ENCODE measurements at places on chromosomes 2 and 18.
A peak's percentile ranks its signal among the peaks of the same experiment; 100 is the strongest.

DNA sequence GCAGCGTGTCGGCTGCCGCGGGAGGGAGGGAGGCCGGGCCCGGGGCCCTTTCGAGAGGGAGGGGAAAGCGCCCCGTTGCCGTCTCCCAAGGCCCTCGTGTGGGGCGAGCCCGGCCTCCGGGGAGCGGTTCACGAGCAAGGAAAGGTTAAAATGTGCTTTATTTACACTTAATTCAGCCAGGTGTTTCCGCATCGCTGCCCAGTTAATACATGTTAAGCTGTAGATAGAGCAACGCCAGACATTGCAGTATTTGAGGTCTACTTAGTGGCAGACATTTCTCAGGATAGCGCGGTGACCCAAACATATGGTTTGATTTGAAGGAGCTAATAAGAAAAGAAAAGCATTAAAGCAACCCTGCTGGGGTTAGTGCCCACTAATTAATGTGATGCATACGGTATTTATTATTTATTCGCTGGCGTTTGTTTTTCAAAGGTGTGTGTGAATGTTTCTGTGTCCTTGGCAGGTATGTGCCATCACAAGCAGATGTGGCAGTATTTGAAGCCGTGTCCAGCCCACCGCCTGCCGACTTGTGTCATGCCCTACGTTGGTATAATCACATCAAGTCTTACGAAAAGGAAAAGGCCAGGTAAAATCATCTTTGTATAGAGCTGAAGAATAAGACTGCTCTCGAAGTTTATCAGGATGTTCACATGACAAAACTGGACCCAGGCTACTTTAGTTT, 571 bp downstream of the EEF1B2 start:
- no peak for DNase-seq

- no peak for DNase-seq
Observed at GRCh38 chr2:134463699-134464022, 209.8 kb downstream of the MGAT5 start.

- DNase-seq = no peak
Observed at GRCh38 chr2:183113630-183114029, 10.6 kb upstream of the NUP35 start.

DNA sequence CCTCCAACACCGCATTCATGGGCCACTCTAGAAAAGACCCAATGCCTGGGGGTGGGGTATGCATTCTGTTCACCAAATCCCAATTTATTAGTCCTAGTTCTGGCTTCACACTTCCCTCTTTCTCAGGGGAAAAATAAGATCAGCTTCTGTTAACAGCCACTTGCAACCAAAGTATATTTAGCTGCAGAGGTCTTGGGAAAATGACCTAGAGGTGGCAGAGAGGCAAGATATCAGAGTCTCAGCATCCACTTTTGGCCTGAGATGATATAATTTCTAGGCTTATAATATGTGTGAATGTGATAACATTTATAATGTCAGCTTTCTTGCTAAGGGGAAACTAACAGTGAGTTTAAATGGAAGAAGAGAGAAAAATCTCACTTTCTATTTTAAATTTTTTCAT, 89.1 kb downstream of the ZNF385B start:
- no peak for DNase-seq

DNA sequence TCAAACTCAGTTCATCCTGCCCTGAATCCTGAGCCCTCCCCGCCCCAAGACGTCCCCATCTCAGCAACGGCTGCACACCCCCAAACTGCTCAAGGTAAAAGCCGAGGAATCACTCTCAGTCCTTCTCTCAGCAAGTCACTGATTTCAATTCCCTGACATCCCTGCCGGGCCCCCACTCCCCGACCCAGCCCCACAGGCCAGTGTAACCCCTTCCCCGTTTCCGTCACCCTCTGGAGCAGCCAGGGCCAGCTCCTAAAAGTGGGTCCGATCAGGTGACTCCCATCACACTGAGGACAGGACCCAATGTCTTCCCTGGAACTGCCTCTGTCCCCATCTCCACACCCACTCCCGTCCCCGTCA, 20.5 kb downstream of the SNORC start:
- DNase-seq = no peak

GRCh38 chr2:50783111-50783510, 248.8 kb downstream of the NRXN1 start:
- no peak for DNase-seq

DNA sequence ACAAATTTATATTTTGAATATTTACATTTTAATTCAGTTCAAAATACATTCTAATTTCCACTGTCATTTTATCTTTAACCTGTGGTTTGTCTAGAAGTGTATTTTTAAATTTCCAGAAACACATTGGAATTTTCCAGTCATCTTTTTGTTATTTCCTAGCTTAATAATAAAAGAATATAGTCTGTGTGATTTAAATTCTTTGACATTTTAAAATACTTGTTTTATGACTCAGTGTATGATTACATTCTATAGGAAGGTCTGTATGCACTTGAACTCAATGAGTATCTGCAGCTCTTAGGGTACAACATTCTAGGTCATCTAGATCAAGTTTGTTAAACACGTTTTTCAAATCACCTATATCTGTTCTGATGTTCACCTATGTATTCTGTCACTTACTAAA, 88.3 kb upstream of the MBOAT2 start:
- no peak for DNase-seq

DNA sequence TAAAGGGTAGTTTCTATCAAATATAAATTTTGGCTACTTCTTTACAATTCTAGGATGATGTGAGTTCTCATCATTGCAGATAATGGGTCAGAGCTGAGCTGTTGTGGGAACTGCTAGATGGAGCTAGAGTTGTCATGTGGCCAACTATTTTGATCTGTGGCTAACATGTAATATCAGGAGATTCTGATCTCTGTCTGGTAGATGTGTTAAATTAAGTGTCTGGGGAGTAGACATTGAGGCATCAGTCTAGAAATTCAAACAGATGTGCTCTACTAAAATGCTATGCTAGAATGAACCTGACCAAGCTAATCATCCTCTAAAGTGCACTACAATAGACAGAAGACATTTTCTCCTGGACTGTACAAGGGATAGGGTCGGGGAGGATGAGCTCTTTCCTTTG, 30.3 kb upstream of the DARS1 start:
- no peak for DNase-seq

DNA sequence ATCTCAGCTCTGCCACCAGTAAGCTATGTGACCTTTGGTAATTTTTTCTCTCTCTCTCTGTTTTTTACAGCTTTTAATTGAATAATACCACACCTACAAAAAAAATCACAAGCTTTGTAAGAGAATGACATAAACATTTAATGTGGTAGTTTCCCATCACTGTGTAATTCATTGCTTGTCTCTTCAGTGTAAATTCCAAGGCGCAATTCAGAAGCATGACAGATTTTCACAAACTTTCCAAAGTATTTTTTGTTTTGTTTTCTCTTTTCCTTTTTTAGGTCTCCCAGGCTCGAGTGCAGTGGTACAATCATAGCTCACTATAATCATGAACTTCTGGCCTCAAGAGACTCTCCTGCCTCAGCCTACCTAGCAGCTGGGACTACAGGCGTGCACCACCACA, 25.0 kb upstream of the PPM1B start:
- DNase-seq = no peak

DNA sequence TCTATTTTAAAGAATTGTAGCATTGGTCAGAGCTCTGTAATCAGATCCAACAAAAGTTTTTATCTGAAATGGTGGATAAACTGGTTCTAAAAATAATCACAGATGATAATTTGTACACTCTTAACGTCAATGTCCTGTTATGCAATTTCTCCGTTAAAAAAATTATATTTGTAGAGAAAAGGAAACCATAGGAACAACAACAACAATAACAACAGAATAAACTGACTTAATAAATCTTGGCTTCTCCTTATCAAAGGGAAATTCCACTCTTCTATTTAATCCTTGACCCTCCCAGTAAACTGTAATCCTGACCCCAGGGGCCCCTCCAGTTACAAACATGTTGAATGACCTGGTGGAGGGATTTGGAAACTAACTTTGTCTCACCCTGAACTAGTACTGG, 78.6 kb upstream of the ZFP36L2 start:
- DNase-seq = no peak

DNA sequence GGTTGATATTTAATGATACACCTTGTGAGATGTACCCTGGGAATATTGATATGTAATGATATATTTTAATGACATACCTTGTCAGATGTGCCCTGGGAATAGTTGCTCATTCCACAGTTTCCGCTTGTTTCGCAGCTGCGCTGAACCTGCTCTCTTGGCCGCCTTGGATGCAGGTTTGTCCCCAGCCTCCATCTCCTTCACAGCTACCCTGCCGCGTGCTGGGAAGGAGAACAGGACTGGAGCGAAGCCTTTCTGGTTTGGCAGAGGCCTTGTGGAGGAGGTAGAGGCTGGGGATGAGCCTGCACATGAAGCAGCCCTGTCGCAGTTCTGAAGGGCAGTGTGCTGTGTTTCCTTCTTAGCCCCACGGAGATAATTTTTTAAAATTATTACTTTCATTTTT, 14.6 kb downstream of the ATG4B start:
- no peak for DNase-seq

- no peak for DNase-seq
Observed at GRCh38 chr18:36176711-36177110, 10.6 kb upstream of the MOCOS start.

- DNase-seq = no peak
Observed at GRCh38 chr18:8348051-8348720, 261.1 kb upstream of the RAB12 start.

DNA sequence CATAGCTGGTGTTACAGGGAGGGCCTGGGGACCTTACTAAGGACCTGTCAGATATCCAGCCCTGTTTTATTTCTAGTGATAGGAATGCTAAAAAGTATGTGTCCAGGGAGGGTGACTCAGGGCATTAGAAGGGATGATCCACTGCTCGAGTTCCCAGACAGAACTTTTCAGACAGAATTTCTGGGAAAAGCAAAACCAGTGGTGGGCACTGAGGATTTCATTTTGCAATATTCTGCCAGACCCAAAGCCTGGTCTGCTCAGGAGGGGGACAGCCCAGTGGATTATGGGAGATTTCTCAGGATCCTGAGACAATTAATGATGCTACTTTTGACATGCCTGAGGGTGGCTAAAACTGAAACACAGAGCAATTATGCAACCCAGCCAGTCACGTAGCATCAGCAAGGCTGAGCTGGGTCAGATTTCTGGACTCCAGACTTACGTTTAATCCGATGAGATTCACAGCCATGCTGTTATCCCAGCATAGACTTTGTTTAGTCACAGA, 4.7 kb upstream of the KCNE4 start:
- no peak for DNase-seq

GRCh38 chr2:149019768-149020167, 18.7 kb upstream of the LYPD6B start:
- DNase-seq = peak; percentile 10

DNA sequence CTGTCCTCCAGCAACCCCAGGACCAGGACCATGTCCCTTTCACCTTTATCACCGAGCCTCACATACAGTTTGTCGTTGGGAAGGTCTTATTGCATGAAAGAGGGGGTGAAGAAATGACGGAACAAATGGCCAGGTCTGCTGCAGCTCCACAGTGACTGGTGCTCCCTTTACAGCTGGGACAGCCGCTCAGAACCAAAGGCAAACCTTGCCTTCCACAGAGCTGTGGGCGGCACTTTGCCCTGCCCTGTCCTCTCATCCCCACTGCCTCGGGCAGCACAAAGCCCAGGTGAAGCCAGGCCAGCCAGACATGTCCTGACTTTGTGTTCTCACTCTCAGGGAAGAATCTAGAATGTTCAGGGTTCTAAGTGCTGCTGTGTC, 961 bp downstream of the GPR55 start:
- no peak for DNase-seq

DNA sequence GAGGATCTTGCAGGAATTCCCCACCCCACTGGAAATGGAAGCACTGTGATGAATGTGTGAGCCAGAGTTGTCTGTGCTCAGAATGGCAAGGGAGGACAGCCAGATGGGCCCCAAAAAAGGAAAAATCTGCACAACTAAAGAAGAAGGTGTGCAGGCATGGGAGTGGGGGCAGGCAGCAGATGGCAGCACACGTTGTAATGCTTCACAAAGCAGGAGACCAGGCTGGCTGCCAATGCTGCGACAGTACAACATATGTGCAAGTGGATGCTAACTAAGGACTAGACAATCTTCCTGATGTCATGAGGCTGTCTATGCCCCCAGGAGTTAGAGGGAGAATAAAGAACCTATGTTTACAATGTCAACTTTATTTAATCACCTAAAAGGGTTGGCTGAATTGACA, 27.2 kb downstream of the ST6GAL2 start:
- DNase-seq = no peak

- DNase-seq = no peak
Observed at GRCh38 chr2:239167011-239167673, 233.7 kb downstream of the HDAC4 start.

DNA sequence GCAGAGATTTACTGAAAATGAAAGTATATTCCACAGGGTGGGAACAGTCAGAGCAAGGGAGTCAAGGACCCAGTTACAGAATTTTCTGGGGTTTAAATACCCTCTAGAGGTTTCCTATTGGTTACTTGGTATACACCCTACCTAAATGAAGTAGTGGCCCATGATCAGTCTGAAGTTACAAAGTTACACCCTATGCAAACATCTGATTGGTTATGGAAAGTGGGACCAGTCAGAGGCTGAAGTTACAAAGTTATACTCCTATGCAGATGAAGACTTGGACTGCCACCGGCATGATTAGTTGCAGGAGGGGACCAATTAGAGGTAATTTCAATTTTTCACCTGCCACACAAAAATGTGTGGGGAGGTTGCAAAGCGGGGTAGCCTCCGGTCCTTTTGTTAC, 56.2 kb downstream of the USP34 start:
- no peak for DNase-seq

DNA sequence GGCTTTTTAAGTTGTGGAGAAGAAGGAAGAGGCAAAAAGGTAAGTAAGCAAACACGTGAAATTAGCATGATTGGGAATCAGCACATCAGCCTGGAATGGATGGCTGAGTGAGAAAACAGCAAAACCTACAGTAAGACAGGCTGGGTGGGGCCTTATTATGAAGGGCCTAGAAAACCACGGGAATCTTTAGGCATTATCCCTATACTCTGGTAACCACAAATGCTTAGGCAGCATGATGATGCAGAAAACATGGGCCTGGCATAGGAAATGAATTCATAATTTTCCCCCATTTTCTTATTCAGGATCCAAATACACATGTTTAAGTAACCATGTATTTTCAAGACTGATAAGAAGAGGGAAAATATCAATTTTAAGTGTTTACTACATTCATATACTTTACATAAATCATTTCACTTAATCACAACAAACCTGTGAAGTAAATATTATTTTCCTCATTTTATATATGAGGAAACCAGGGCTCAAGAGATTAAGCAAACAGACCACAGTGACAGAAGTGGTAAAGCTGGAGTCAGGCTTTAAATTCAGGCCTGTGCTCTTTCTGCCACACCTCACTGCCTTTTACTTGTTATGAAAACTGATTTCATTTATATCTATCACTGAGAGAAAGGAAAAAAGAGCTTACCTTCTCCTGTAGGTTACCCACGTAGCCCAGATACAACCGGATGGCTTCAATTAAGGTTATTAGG, 4.0 kb downstream of the TMEM17 start:
- DNase-seq = no peak

- DNase-seq = no peak
Observed at GRCh38 chr18:35611518-35611917, 30.0 kb downstream of the GALNT1 start.

Data from AML-193 (cell line).